ENCODE measurements at places on chromosomes 13 and 19. TPM values are rescaled to one million over a fixed set of nuclear protein-coding genes. Genes with fewer than 3 reads are reported as not detected.

Gene GPC5
- 3.8 TPM for polyA plus RNA-seq

Gene METTL21C
- 24.3 TPM for polyA plus RNA-seq

Gene CATSPERD
- not detected for polyA plus RNA-seq

Gene SIGLEC12
- polyA plus RNA-seq = not detected

Gene DIS3
- polyA plus RNA-seq = 31.8 TPM

Gene ZNF585A
- polyA plus RNA-seq = 16.9 TPM

Gene HIPK4
- not detected for polyA plus RNA-seq

Gene GNG7
- 6.7 TPM for polyA plus RNA-seq

Gene ZNF737
- 6.3 TPM for polyA plus RNA-seq

Gene KLF16
- 0.15 TPM for polyA plus RNA-seq

Gene MCEMP1
- polyA plus RNA-seq = not detected

Gene GPR4
- not detected for polyA plus RNA-seq

Gene BST2
- not detected for polyA plus RNA-seq

Gene SERP2
- polyA plus RNA-seq = 119 TPM

Gene DPY19L3
- polyA plus RNA-seq = 9.1 TPM

Gene KLK4
- not detected for polyA plus RNA-seq

Gene HRC
- polyA plus RNA-seq = not detected

Gene ZNF536
- polyA plus RNA-seq = 4.6 TPM

Gene KCNN1
- polyA plus RNA-seq = 2.1 TPM

Gene KRTDAP
- polyA plus RNA-seq = 0.58 TPM

Gene COG6
- 35.8 TPM for polyA plus RNA-seq

Gene PGLYRP2
- not detected for polyA plus RNA-seq

Gene PNKP
- polyA plus RNA-seq = 5.1 TPM

Gene ZNF221
- polyA plus RNA-seq = not detected

Gene XRCC1
- polyA plus RNA-seq = 7.5 TPM

Gene SYNGR4
- not detected for polyA plus RNA-seq

Gene CHST8
- 0.78 TPM for polyA plus RNA-seq

Gene CAPN12
- polyA plus RNA-seq = 4.4 TPM

Gene MAST1
- polyA plus RNA-seq = 5.0 TPM

Gene CADM4
- 12.0 TPM for polyA plus RNA-seq

Gene PRR12
- polyA plus RNA-seq = 0.07 TPM

Gene INSR
- polyA plus RNA-seq = 5.8 TPM

Gene SERTM1
- polyA plus RNA-seq = 0.12 TPM

Gene PPM1N
- 0.30 TPM for polyA plus RNA-seq

Gene CEACAM7
- polyA plus RNA-seq = not detected

Gene ZNF829
- polyA plus RNA-seq = 4.5 TPM

Gene ZNF699
- polyA plus RNA-seq = 1.2 TPM

Gene EPS8L1
- not detected for polyA plus RNA-seq

Gene CGB7
- polyA plus RNA-seq = not detected

Gene CTXN1
- 2.1 TPM for polyA plus RNA-seq

Gene ZBTB45
- 0.50 TPM for polyA plus RNA-seq

Gene APBA3
- 0.35 TPM for polyA plus RNA-seq

Gene TNPO2
- polyA plus RNA-seq = 39.0 TPM

Gene LRRC63
- 0.67 TPM for polyA plus RNA-seq

Data from Purkinje cell (primary cell).